NAMALWA (cell line): ENCODE measurements at places on chromosomes 12 and 14.

DNA sequence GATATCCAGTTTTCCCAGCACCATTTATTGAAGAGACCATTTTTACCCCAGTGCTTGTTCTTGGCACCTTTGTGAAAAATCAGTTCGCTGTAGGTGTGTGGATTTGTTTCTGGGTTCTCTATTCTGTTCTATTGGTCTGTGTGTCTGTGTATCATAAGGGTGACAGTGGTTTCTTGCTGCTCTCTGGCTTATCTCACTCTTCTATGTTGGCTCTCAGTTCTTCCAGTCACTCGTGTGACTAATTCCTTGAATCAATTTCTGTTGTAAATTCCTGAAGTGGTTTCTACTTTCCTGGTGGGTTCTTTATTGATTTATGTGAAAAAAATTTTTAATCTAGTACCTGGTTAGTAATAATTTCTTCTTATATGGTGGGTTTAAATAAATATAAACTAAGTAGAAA, 58.3 kb downstream of the OTOGL start:
- no peak for DNase-seq

DNA sequence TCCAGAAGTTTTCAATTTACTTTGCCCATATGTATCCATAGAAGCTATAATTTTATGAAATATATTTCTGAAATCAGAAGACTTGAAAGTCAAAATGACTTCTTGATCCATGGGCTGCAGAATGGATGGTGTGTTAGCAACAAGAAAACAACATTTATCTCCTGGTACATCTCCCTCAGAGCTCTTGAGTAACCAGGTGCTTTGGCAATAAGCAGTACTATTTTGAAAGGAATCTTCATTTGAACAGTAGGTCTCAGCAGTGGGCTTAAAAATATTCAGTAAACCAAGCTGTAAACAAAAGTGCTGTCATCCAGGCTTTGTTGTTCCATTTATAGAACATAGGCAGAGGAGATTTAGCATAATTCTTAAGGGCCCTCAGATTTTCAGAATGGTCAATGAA, 100.4 kb downstream of the SLC38A1 start:
- no peak for DNase-seq

DNA sequence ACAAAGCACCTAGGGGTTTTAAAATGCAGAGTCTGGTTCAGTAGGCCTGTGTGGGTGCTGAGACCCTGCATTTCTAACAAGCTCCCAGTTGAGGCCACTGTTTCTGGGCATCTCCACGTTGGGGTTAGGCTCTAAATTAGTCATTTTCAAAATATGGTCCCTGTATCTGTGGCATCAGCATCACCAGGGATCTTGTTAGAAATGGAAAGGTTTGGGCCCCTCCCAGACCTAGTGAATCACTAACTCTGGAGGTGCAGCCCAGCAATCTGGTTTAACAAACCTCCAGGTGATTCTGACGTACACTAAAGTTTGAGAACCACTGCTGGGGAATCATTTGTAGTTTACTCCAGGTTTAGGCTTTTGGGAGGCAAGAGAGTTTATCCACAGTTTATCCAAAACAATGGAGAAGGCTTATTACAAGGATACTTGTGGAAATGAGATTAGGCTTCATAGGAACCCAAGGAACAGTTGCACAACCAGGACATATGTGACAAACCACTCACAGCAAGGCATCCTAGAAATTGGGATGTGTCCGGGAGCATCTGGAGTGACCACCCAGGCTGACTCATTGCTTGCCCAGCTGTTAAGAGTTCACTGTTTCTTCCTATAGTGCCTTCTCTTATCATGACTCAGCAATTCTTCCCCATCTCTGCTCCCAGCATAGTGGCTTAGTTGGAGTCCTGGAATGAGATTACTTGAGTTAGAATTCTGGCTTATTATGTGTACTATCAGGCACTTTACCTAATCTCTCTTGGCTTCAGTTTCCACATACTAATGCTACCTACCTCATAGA, 71.6 kb upstream of the STXBP6 start:
- no peak for DNase-seq

GRCh38 chr14:94394025-94394493, 5.7 kb upstream of the SERPINA1 start:
- no peak for DNase-seq

GRCh38 chr12:109444259-109444658, 32.8 kb downstream of the KCTD10 start:
- DNase-seq: no peak

- peak; percentile 43 for DNase-seq
These were observed 35.3 kb downstream of the PITPNM2 start for GRCh38 chr12:123115409-123116121.

- DNase-seq: no peak
These were observed 66.4 kb downstream of the PAPOLA start for GRCh38 chr14:96568621-96569020.

GRCh38 chr12:2644683-2645405, 149.9 kb upstream of the FKBP4 start:
- no peak for DNase-seq

- no peak for DNase-seq
These were observed 7.1 kb upstream of the PNMA1 start for GRCh38 chr14:73721101-73721821.

- peak; percentile 74 for DNase-seq
These were observed 37.7 kb downstream of the RIN3 start for GRCh38 chr14:92551044-92551841.

DNA sequence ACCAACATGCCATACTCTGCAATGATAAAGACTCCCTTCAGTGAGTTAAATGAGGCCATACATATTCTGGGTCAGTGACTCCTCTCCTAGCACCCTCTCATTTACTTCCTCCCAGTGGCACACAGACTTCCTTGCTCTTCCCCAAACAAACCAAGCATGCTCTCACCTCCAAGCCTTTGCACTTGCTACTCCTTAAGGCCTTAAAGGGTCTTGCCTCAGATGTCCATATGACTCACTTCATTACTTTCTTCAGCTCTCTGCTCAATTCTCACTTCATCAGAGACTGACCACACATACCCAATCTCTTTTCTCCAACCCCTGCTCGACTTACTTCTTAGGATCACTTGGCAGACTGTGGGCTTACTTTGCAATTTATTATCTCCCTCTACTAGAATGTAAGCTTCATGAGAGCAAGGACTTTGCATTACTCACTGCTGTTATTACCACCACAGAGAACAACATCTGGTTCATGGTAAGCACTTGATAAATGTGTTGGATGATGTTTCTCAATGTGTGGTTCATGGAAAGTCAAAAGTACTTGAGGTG, 22.8 kb downstream of the DDX24 start:
- DNase-seq: no peak

GRCh38 chr12:59414051-59414450, 181.8 kb upstream of the SLC16A7 start:
- no peak for DNase-seq

DNA sequence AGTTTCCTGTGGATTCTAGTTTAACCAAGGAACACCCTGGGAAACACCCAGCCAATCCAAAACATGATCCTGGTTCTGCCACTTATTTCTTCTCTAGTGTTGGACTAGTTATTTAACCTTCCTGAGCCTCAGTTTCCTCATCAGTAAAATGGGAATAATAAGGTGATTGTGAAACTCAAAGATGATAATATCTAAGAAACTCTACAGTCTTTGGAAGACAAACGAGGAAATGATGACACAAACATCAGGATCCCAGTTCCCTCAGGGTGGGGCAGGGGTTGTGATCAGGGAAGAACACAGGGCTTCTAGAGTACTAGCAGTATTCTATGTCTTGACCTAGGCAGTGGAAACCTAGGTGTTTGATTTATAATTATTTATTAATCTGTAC, 18.1 kb upstream of the TMEM106C start:
- no peak for DNase-seq
